ENCODE measurements at places on chromosomes 5 and 9.

DNA sequence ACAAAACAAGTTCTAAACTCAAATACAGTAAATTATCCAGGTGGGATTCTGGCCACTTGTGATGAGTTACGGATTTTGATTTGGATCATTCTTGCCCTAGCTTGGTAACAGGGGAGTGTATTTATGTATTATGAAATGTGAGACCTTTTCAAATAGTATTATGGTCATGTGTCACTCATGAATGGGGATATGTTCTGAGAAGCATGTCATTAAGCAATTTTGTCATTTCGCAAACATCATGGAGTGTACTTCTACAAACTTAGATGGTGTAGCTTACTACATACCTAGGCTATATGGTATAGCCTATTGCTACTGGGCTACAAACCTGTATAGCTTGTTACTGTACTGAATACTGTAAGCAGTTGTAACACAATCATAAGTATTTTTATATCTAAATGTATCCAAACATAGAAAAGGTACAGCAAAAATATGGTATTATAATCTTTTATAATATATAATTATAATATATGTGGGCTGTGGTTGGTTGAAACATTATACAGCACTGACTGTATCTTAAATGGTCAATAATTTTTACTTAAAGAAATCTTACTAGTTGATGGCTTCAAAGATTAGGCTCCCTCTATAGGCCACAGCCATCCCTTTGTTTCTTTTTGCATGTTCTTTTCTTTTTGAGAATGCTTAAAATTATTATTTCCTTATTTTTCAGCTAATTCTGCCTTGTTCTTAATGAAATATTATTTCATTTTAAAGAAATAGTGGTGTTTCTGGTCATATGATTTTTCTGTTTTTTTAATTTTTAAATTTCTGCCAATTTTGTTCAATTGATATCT, 128.4 kb downstream of the MAST4 start:
- DNase-seq = no peak

DNA sequence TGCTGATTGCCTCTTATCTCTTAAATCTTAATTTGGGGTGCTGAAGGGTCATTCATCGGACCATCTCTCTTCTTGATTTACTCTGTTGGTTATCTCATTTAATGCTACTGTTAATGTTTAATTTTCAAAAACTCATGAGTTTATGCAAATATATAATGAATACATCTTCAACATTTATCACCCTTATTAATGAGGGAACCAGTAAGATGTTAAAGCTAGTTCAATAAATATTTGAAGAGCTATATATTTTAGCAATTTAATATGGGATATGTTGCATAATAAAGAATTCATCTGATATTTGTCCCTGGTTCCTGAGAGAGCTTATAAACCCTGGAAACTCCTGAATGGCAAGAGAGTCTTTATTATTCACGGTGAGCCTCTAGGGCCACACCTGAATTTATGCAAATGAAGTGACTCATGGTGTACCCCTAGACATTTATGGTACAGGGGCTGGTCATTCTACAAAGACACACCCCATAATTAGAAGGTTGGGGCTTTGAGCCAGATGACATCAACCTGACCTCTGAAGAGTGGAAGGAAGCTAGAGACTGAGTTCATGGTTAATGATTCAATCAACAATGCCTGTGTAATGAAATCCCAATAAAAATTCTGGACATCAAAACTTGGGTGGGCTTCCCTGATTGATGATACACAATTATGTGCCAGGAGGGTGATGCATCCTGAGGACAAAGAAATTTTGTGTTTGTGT, 339.5 kb upstream of the ZNF608 start:
- DNase-seq = no peak

DNA sequence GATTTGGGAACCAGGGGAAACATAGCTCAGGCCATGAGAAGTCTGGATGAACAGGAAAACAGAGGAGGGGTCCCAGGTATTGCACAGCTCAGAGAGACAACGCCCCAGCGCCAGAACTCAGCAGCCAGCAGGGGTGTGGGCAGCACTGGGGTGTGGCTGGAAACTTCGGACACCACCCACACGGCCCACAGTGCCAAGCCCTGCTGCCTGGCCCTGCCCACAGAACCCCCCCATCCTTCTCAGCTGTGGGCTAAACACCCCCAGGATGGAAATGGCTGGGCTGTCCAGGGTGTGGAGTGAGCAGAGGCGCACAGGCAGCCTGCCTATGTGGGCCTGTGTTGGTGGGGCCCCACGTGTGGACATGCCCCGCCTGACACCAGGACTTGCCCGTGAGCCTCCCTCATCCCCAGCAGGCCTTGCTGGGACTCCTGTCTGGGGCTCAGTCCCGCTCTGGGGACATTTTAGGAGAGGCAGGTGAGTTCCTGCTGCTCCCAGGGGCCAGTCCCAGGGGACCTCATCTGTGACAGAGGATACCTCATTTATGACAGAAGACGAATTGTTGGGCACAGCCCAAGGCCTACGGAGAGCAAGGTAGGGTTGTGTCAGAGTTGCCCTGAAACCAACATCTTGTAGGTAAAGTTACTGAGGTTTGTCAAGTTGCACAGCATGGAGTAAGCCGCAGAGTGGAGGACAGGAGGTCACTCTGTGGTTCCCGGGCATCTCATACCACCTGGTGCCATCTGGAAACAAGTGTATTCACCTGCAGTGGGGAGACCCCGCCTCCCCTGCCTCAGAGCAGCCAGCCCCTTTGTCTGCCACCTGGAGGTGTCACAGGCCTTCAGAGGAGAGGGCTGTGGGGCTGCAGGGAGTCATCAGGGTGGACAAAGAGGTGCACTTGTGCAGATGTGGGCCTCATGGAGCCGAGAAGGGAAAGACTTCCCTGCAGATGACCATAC, 183.2 kb downstream of the AUH start:
- peak; percentile 20 for DNase-seq

DNA sequence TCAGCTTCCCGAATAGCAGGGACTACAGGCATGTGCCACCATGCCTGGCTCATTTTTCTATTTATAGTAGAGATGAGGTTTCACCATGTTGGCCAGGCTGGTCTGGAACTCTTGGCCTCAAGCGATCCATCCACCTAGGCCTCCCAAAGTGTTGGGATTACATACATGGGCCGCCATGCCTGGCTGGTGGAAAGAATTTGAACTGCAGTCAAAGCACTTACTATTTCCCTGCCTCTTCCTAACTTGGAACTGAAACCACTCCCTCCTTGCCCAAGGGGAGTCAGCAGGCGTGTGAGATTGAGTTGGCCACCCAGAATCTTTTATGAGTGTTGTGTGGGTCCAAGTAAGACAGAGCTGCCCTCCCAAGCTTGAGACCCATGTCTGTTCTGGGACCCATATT, 86.1 kb upstream of the PTPN3 start:
- DNase-seq = no peak

DNA sequence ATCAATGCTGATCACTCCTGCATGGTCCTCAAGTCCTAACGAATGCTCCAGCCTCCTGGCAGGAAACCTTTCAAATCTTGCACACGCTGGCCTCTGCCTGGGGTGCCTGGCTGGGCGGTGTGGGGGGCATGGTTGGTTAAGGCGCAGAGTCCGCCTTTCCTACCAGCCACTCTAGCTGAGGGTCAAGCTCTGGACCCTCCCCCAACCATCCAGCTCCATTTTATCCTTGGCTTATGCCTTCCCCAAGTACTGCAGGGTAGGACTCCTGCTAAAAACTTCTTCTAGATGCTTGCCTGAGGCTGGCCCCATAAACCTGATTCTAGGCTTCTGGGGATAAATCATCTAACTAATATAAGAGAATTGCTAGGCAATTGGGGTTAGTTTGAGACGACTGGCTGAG, 808 bp upstream of the MVB12B start:
- no peak for DNase-seq

DNA sequence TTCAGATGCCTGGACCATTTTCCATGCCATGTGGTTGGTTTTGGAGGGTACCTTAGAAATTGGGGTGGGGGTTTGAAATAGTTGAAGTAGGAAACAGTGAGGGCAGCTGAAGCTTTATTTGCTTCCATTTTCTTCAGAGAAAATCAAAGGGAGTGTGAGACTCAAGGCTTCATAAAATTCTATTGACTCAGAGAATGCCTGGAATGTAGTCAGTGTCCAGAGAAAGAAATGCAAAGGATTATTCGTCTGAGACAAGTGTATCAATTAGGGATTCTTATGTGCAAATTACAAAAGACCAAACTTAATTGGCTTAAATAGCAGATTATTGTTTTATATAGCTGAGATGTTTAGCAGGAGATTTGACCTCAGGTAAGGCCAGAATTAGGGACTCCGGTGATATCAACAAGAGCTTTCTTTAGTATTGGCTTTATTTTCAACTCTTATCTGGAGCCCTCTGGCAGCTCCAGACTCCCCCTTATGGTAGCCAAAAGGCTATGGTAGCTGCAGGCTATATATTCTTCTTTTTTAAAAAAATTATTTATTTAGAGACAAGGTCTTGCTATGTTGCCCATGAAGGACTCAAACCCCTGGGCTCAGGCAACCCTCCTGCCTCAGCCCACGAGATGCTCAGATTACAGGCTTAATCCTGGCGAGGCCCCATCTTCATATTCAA, 38.9 kb downstream of the PTTG1 start:
- no peak for DNase-seq

GRCh38 chr9:94980947-94981722, 254.6 kb downstream of the AOPEP start:
- DNase-seq = no peak

GRCh38 chr5:109173036-109173794, 236.6 kb downstream of the PJA2 start:
- DNase-seq = no peak

DNA sequence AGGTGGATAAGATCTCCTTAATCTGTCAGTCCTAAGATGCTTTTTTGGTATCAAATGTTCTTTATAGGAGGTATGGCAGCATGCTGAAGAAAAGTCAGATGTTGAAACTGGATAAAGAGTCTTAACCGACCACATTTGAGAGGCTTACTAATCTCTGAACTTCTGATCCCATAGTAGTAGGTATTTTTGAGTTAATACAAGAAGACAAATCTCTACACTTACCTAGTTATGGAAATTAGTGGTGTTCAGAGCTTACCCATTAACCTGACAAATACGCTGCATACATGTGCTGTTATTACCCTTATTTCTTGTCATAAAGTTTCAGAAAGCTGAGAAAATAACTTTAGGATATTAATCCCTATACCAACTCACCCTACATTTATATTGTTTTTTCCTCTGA, 83.0 kb downstream of the ISL1 start:
- DNase-seq = no peak

- no peak for DNase-seq
Observed at GRCh38 chr5:176621661-176622079, 8.7 kb downstream of the SNCB start.

DNA sequence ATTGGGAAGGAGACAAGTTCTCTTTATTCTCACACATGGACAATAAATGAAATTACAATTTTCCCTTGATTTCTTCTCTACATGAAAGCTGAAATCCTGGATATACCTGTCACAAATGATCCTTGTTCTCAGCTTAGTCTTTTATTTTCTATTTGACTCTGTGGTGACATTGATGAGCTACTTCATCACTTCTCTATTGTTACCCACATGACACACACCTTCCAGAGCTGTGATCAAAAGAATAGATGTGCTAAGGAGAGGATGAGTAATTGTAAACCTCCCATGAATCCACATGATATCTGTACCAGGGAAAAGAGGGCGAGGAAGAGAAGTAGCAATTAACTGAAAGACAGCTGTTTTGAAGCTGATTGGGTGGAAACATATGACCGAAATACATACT, 102.0 kb downstream of the CAVIN4 start:
- DNase-seq = no peak

- no peak for DNase-seq
Observed at GRCh38 chr5:79794347-79794746, 104.7 kb downstream of the CMYA5 start.

DNA sequence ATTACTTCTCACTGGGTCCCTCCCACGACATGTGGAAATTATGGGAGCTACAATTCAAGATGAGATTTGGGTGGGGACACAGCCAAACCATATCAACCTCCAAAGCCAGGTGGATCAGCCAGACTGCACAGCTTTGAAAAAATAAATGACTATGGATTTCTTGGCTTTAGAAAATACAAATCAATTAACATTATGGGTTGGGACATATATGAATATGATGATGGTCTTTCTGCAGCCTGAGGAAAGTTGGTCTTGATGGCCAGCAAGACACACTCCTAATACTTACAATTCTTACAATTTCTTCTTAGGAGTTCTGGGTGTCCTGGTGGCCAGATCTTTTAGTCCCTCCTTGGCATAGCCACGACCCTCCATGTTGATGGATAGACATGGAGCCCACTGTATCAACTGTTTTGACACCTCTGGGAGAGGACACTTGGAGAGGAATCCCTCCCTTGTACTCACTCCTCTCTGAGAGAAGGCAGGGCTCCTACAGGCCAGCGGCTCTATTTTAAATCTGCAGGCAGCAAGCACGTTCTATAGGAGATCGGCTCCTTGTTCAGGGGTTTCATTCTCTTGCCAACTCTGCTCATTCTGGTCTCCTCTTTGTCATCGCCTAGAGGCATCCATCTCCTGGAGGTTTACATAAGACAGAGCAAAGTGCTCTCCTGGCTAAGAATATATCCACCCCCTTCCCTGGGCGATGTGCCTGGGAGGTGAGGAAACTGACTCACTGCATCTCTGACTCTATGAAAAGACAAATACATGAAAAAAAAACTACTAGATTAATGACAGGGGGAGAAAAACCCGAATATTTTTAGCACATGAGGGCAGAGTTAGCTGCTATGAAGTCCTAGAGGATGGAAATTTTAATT, 145.9 kb downstream of the CARTPT start:
- no peak for DNase-seq

GRCh38 chr5:171609806-171610452, 175.7 kb upstream of the SMIM23 start:
- no peak for DNase-seq

GRCh38 chr9:130026583-130027340, 16.2 kb downstream of the FNBP1 start:
- DNase-seq = no peak

GRCh38 chr5:14281746-14282181, 138.6 kb downstream of the TRIO start:
- DNase-seq = no peak

- DNase-seq = no peak
Observed at GRCh38 chr5:90562341-90562740, 3.7 kb downstream of the ADGRV1 start.

DNA sequence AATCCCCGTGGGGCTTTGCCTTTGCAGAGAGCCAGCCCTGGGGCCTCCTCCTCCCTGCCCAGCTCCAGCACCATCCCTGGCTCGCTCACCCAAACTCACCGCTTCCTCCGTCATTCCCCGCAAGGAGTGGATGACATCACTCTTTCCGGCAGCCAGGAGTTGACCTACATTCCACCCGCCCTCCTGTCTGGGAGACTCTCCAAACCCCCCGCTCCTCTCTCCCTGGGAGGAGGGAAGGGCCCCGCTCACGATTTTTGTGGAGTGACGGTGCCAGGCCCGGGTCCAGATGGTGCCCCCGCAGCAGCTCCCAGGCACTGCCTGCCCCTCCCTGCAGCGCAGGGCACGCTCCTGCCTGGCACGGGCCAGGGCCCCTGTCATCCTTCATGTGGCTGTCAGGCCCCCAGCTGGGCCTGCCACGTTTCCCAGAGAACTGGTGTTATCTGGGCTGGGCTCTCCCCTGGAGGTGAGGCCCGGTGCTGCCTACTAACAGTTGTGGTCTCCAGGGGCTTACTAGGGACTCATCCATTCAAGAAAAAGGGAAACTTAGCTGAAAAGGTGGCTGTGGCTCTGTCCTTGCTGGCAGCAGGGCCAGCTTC, 52.3 kb downstream of the NTNG2 start:
- no peak for DNase-seq

All from NCI-H187 (cell line).